ENCODE measurements at places on chromosomes 1 and 21.

DNA sequence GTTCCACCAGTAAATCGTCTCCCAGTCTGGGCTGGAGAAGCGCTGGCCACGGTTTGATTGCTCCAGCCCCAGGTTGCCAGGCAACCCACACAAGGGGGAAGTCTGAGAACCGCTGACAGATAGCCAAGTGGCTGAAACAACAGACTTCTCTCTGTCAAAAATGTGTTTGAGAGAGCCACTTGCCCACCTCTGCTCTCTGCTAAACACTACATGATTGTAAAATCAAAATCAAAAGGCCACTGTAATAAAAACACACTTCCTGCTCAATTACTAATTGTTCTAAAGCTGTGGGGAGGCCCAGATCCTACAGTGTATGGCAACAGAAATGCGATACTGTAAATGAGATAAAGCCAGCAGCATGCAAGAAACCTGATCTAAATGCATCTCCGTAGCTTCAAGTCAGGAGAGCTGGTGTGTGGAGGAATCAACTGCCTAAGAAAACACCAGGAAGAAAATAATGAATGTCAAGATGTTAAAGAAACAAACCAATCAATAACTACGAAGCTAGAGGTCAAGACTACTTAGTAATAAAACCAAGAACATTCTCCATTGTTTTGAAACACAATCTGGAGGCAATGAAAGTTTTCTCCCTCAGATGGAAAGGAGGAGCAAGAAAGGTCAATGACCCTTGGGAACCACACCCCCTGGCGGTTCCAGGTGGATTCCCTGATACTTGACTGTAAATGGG lies 121.2 kb downstream of the SLC45A1 start:
- DNase-seq, result peak; percentile 40

DNA sequence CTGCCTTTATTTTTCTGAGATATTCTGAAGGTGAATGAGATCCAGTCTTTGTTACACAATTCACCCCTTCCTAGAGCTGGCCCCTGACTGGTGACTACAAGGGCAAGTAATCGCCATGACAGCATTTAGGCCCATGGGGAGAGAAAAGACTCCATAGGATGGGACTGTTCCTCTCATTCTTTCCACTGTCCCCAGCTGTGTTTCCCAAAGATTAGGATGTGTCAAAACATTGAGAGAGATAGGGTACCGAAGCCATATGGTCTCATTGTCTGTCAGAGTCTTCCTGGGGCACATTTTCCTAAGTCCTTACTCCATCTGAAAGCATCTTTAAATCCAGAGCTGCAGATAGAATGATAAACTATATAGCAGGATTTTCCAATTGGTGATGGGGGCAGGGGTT lies 423.5 kb downstream of the OMA1 start:
- no peak for DNase-seq

DNA sequence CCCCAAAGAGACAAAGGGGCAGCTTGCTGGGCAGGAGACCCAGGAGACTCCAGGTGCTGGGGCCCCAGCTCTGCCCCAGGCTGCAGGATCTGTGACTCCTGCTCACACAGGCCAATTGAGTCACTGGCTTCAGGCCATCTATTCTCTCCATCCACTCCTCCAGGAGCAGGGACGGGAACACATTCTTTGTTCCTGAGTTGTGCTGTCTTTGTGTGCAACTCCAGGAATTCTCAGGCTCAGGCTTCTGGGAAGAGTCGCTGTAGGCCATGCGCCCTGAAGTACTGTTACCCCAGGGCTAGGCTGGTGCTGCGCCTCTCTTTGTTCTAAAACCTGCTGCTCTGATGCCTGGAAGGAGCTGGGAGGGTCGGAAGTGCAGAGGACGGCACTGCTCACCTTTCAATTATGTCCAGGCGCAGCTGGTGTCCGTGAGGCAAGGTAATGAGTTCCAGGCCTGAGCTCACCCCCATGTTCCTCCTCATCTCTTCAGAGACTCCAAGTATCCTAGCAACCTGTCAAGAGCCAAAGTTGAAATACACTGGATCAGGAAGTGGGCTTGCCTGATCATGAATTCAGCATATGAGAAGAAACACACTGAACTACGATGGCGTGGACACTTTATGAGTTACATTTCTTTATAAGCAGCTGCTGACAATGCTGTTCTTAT lies 105.9 kb downstream of the BCAR3 start:
- DNase-seq, result no peak

- DNase-seq, result no peak
Measured at GRCh38 chr1:116493484-116494352, 77.1 kb downstream of the CD58 start.

DNA sequence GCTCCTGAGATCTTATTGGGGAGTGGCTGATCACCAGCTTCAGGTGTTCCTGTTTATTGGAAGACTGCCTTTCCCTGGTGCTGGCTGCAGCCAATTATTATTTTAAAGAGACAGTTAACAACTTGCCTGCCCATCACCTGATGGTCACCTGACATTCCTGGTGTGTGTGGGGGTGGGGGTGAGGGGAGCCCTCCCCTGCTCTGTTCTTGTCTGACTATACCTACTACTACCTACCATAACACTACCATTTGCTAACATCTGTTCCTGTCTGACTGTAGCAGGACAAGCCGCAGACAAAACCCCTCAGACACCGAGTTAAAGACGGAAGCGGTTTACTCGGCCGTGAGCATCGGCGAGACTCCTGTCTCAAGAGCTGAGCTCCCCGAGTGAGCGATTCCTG lies 54.9 kb upstream of the NBPF3 start:
- DNase-seq, result no peak

DNA sequence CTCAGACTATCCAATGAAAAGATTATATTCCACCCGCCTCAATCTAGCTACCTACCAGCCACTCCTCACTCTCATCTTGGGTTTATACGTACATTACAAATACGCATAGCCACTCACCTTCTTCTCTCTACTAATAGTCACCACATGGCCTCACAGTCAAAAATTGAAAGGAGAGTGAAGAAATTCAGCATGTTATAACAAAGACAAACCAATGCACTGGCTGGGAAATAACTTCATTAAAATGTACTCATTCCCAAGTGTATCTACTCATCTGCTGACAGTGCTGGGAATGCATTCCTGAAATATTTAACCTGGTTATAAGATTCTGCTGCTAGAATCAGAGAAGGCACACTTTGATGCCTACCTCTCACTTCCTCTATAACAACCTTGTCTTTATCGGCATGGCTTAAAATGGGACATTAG lies 6.5 kb downstream of the ZNF644 start:
- no peak for DNase-seq

DNA sequence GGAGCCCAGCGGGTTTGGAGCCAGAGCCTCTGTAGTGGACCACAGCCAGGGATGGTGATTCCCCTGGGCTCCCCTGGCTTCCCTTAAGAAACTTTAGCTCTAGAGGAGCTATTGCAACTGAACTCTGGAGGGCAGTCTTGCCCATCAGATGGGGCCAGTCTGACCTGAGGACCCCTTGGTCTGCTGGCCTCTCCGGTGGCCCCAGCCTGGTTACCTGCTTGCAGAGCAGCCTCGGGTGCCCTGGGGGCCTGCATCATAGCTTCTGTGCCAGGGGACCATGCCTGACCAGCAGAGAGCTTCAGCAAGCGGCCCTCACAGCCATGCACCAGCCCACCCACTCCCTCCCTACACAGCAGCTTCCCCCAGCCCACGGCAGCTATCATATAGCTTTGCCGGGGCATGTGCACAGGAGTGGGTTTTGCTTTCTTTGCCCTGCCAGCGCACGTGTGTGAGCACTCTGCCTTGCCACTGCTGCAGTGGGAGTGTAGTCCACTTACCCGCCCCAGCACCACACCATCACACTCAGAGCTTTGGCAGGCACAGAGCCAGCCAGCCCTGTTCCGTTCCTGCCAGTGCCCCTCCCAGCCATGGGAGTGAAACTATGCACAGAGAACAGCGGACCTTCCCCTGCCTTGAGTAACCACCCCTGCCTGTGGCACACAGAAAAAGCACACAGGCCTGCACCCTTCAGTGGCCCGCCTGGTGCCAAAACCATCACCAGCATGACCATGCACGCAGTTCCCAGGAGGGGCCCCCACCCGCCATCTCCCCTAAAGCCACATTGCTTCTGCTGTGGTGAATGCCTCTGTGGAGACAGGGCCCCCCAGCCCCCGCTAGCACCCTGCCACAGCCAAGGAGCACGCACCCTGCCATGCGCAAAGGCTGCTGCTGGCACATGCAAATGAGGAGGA lies 442.9 kb upstream of the NEGR1 start:
- no peak for DNase-seq

GRCh38 chr1:151860504-151861187 lies 7.1 kb upstream of the THEM5 start:
- DNase-seq, result no peak

DNA sequence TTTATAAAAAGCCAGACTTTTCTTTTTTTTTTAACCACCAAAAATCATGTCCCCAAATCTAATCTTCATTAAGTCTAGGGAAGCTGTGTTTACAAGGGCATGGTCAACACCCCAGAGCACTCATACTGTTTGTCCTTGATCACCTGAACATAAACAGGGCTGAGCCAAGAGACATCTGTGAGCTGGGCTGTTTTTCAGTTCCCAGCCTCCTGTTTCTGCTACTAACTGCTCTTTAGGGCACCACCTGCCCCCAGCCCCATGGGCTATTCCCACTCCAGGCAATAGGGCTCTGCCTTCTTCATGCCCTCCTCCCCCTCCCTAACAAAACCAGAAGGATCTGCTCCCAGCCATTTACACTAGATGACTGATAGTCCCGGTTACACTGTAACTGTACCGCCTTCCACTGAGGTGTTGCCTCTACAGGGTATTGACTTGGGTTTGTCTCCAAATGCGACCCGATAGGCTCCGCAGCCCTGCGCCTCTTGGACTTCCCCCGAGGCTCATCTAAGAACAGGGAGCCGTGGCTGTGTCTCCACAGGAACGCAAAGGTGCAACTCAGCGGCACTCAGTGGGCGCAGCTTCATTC lies 11.7 kb upstream of the SLC26A9 start:
- no peak for DNase-seq

- DNase-seq, result peak; percentile 20
Measured at GRCh38 chr1:33682371-33682770, 181.5 kb upstream of the HMGB4 start.

- no peak for DNase-seq
Measured at GRCh38 chr1:15409388-15410222, at the start of gene EFHD2. Gene EFHD2 (plus strand): TSS chr1:15409888. CDS start chr1:15409972, 84 bp downstream.

DNA sequence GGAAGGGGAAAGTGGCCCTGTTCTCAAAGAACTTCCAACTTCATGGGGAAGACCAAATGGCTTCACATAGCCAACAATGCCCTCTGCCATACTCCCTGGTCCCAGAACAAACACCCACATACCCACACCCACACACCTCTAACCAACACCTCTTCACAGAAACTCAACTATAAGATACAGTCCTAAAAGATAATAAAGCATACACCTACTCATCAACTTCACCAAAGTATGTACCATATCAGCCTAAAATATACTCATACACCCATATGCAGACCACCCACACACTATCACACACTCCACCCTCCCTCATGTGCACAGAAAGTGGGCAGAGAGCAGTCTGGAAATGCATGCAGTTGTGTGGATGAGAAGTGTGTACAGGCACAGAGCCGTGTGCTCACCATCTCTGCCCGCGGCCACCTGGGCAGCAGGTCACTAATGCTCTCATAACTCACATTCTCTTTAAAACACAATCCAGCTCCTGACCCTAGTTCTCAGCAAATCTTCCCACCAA lies 27.7 kb downstream of the IQGAP3 start:
- DNase-seq, result no peak
